Caco-2 (cell line): ENCODE measurements at places on chromosomes 1 and 21. TPM values are rescaled to one million over a fixed set of nuclear protein-coding genes. Genes with fewer than 3 reads are reported as not detected.

DNA sequence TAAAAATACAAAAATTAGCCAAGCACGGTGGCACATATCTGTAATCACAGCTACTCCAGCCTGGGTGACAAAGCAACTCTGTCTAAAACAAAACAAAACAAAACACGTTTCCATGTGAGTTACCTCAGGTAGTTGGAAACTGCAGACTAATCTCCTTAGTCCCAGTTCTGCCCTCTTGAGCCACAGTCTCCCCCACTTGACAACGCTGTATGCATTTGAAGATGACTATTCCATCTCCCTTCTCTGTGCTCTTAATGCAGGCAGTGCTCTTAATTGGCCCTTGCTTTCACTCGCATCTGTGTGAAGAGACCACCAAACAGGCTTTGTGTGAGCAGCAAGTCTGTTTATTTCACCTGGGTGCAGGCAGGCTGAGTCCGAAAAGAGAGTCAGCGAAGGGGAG is 19.6 kb upstream of the DHCR24 start:
- H3K27me3 ChIP-seq, result no peaks in the 10 kb centered on the region
- H3K4me3 ChIP-seq, result no peak overlapping the region
- DNase-seq, result no peak
- no peak overlapping the region for H3K27ac ChIP-seq

Gene LMX1A
- total RNA-seq, result not detected in 2 replicates

Gene KCNE2
- not detected in 2 replicates for total RNA-seq

- no peaks in the 10 kb centered on the region for H3K4me1 ChIP-seq
- DNase-seq, result no peak
- H3K36me3 ChIP-seq, result no peaks in the 10 kb centered on the region; the same call in 1 of the 2 replicates
- H3K27me3 ChIP-seq, result no peaks in the 10 kb centered on the region
- no peak overlapping the region for H3K27ac ChIP-seq
These were observed 41.9 kb downstream of the TRIT1 start for GRCh38 chr1:39841429-39841828.

Gene POU3F1
- total RNA-seq, result not detected in 2 replicates

Gene ARID4B
- total RNA-seq, result 34.2 and 35.9 TPM in 2 replicates

DNA sequence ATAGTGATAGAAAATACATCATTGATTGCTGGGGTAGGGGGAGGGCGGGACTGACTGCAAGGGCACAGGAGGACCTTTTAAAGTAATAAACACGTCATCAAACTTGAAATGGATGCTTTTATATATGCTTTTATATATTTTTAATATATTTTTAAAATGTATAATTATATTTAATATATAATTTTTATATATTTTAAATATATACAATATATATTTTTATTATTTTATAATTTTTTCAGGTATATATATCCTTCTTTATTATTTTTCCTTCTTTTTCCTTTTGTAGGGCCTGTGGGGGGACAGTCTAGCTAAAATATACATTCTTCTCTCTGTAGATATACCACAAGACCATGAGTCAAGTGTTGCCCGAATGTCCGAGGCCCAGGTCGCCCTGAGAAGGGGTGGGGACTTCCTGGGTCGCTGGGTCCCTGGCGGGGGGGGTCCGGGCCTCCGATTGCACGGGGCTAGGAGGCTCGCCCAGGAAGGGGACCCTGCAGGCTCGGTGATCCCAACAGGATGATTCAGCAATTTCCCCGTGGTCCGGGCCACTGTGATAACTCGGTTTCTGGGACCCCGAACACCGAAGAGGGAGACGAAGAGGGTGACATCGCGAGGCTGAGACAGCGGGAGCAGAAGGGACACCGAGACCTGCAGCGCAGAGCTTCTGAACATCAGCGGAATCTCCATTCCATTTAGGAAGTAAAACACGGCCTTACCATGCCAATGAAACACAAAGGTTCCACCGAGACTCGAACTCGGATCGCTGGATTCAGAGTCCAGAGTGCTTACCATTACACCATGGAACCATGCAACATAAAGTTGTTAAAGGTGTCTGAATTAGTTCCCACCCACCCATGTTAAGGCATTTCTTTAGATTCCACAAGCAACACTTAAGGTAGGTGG is 112.5 kb upstream of the NBPF11 start:
- no peaks in the 10 kb centered on the region for H3K36me3 ChIP-seq
- DNase-seq, result no peak
- H3K4me1 ChIP-seq, result no peaks in the 10 kb centered on the region; the same call in 1 of the 2 replicates
- H3K4me3 ChIP-seq, result peak overlapping the region; percentile 50
- peak overlapping the region; percentile 100 for H3K27ac ChIP-seq

- no peaks in the 10 kb centered on the region for H3K27me3 ChIP-seq
- no peaks in the 10 kb centered on the region for H3K36me3 ChIP-seq
- H3K4me1 ChIP-seq, result peaks cover 5% of the 10 kb centered on the region; the same call in 1 of the 2 replicates
These were observed 7.6 kb upstream of the FNBP1L start for GRCh38 chr1:93440272-93440671.

DNA sequence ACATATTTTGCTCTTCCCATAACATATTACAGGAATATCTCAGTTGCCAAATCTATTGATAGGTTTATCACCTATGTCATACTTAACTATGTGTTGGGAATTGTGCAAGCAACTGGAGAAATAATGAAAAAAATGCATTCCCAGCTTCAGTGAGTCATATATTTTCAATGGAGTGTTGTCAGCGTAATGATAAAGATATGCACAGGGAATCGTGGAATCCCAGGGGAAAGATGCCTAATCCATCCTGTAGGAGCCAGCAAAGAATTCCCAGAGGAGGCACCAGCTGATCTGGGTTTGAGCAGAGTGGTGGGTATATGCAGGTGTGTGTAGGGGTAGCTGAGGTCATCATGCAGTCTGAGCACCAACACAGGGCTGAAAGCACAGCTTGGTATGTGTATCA is 213.3 kb upstream of the DAB1 start:
- no peak overlapping the region for H3K27ac ChIP-seq
- no peaks in the 10 kb centered on the region for H3K27me3 ChIP-seq
- DNase-seq, result no peak
- H3K4me3 ChIP-seq, result no peak overlapping the region
- H3K36me3 ChIP-seq, result no peaks in the 10 kb centered on the region

DNA sequence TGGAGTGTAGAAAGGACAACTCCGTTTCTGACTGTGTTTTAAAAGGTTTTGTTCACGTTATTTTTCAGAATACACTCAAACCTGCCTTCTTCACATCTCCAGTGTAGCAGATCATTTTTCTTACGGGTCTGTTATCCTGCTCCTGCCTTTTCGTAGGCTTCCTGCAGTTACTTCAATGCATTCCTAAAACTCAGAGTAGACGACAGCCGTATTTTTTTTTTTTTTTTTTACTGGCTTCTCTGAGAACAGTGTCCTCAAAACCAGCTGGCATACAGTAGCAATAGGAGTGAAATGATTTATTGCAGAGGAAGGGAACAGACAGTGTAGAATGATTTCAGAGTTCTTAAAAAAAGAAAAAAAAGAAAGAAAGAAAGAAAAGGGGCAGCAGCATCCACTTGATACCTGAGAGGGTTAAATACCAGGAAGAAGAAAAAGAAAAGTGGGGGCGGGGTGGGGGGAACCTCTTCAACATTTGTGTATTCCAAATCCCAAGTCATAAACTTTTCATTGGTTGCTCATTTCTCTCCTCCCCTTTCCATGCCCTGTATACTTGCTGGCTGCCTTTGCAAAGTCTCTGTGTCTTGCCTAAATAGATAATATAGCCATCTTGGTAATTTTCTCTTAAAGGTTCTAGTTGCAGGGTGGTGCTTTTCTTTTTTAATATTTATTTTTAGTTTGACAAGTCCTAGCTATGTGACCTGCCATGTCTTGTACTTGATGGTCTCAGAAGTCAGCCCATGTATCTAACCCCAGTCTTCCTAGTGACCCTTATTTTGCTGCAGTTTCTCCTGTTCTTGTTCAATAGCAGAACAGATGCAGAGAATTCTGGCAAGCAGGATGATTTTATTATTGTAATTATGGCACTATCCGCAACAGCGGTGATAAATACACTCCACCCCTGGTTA is 2.8 kb downstream of the TGFB2 start:
- peak overlapping the region; percentile 81 for H3K4me3 ChIP-seq
- no peak overlapping the region for H3K27ac ChIP-seq
- no peaks in the 10 kb centered on the region for H3K27me3 ChIP-seq
- peaks cover 14% of the 10 kb centered on the region for H3K4me1 ChIP-seq
- DNase-seq, result peak; percentile 28

DNA sequence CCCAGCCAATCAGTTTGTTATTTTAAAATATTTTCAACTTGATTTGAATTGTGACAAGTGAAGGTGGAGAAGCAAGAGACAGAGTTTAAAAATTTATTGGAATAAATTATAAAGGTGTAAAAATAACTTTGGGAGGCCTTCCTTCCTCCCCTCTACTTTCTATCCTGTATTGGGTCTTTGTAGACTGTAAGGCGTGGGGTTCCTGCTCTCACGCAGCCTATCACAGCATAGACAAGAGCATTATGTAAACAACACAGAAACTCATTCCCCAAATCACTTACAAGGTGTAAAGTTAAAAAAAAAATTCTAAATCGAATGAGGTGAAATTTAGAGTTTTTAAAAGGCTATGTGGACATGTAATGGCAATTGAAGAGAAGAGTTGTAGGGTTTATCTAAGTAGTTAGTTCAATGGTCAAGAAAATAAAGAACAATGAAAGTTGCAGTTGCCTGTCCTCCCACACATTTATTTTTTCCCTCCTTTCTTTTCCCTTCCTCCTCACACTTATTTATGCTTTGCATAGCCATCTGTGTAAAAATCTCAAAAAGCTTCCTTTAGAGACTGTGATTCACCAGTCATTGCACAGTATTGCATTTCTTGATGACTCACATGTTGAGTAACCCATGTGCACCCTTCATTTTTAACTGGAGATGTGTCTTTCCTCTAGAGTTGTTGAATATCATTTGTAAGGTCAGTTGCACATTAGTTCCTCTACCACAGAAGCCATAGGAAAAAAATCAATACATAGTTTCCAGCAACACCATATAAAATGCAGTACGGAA is 242.2 kb downstream of the PTPRC start:
- no peaks in the 10 kb centered on the region for H3K4me1 ChIP-seq
- DNase-seq, result peak; percentile 25
- no peak overlapping the region for H3K4me3 ChIP-seq
- no peaks in the 10 kb centered on the region for H3K36me3 ChIP-seq
- H3K27ac ChIP-seq, result peak overlapping the region; percentile 8
- no peaks in the 10 kb centered on the region for H3K27me3 ChIP-seq
